Activated CD8-positive, alpha-beta T cell treated with anti-CD3 and anti-CD28 coated beads for 36 hours (primary cell): ENCODE measurements at places on chromosomes 4 and X. TPM values are rescaled to one million over a fixed set of nuclear protein-coding genes. Genes with fewer than 3 reads are reported as not detected.

- H3K27me3 ChIP-seq, result no peaks in the 10 kb centered on the region
- H3K27ac ChIP-seq, result no peak overlapping the region
- DNase-seq, result no peak
- no peak overlapping the region for H3K4me3 ChIP-seq
These were observed 88.3 kb downstream of the FHDC1 start for GRCh38 chr4:153024466-153024865.

DNA sequence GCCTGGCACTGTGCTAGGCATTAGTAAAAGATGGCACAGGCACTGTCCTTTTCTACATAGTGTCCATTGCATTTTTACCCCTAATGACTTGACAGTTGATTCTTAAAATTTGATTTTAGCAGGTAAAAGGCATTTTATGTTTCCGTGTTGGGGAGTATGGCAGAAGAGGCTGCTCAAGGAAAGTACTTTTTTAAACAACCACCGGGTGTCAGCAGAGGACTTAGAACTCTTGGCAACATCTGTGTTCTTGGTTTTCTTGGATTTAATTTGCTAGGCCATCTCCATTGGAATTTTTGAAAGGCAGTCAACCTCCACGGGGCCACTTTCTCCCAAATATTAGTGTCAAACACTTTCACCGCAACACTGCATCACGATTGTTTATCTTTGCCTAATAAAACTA, 102.9 kb downstream of the TSPAN7 start:
- no peaks in the 10 kb centered on the region for H3K36me3 ChIP-seq
- H3K27ac ChIP-seq, result no peak overlapping the region
- no peak overlapping the region for H3K4me3 ChIP-seq
- H3K4me1 ChIP-seq, result no peaks in the 10 kb centered on the region

- H3K27me3 ChIP-seq, result no peaks in the 10 kb centered on the region
- peaks cover 2% of the 10 kb centered on the region for H3K4me1 ChIP-seq
- H3K36me3 ChIP-seq, result peaks cover 21% of the 10 kb centered on the region
These were observed 13.3 kb upstream of the UBA1 start for GRCh38 chrX:47180346-47180745.

GRCh38 chrX:44042116-44042515, 68.9 kb upstream of the NDP start:
- H3K4me3 ChIP-seq, result no peak overlapping the region
- DNase-seq, result no peak
- H3K27me3 ChIP-seq, result no peaks in the 10 kb centered on the region
- H3K27ac ChIP-seq, result no peak overlapping the region
- H3K36me3 ChIP-seq, result no peaks in the 10 kb centered on the region
- no peaks in the 10 kb centered on the region for H3K4me1 ChIP-seq

GRCh38 chr4:141016117-141016798, 117.0 kb downstream of the RNF150 start:
- no peaks in the 10 kb centered on the region for H3K36me3 ChIP-seq
- H3K27me3 ChIP-seq, result no peaks in the 10 kb centered on the region
- H3K4me1 ChIP-seq, result no peaks in the 10 kb centered on the region
- H3K4me3 ChIP-seq, result no peak overlapping the region
- no peak overlapping the region for H3K27ac ChIP-seq

DNA sequence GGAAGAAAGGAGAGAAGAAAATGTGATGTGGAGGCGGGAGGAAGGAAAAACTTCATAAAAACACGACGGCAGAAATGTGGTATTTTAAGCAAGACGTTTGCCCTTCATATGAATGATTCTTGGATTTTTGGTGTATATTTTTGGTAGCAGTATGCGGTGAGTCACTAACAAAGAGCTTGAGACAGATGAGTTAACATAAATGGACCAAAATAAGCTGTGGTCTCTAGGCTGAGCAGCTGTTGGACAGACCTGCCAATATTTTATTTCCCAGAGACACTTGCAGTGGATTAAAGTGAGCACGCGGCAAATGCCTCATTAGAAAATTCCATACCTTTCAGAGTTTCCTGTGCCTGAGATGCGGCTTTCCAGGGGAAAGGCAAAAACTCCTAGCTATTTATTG, 43.1 kb upstream of the RPS6KA3 start:
- no peaks in the 10 kb centered on the region for H3K27me3 ChIP-seq
- no peak for DNase-seq
- no peak overlapping the region for H3K27ac ChIP-seq
- H3K36me3 ChIP-seq, result no peaks in the 10 kb centered on the region
- H3K4me3 ChIP-seq, result no peak overlapping the region

DNA sequence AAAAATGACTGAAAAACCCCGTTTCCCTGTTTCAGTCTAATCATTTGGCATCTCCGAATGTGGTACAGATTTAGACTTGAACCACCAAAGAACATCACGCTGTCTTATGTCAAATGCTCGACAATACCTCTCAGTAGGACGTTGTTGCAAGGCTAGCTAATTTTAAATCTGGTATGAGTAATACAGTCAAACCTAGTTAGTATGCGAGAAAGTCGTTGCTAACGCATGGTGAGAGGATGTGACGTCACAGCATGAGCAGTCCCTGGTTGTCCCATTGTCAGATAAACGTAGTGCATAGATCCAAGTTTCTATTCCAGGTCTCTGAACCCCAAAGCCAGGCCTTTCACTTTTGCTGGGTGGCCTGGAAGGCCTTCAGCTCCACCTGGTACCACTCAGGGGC, 44.7 kb downstream of the SETD7 start:
- peaks cover 30% of the 10 kb centered on the region for H3K36me3 ChIP-seq
- no peak overlapping the region for H3K27ac ChIP-seq
- no peak for DNase-seq

- H3K27ac ChIP-seq, result no peak overlapping the region
- no peaks in the 10 kb centered on the region for H3K36me3 ChIP-seq
- DNase-seq, result no peak
- no peak overlapping the region for H3K4me3 ChIP-seq
These were observed 9.8 kb downstream of the TRO start for GRCh38 chrX:54930291-54931049.

DNA sequence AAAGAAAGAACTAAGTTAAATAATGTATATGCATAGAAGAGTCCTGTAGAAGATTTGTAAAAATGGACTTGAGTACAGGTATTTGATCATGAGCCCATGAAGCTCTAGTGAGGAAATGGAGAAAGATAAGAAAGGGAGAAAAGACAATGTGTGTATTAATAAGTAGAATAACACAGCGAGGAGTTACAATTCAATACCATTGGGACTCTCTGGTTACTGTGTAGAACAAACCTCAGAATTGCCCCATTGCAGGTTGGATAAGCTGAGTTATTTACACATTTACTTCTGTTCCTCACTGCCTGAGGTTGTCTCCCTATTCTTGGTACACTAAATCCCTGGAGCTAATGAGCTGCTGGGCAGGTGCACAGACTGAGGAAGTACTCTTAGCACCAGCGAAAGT, 33.3 kb downstream of the BANK1 start:
- no peak overlapping the region for H3K27ac ChIP-seq
- peaks cover 4% of the 10 kb centered on the region for H3K27me3 ChIP-seq
- H3K36me3 ChIP-seq, result no peaks in the 10 kb centered on the region
- no peaks in the 10 kb centered on the region for H3K4me1 ChIP-seq
- H3K4me3 ChIP-seq, result no peak overlapping the region

DNA sequence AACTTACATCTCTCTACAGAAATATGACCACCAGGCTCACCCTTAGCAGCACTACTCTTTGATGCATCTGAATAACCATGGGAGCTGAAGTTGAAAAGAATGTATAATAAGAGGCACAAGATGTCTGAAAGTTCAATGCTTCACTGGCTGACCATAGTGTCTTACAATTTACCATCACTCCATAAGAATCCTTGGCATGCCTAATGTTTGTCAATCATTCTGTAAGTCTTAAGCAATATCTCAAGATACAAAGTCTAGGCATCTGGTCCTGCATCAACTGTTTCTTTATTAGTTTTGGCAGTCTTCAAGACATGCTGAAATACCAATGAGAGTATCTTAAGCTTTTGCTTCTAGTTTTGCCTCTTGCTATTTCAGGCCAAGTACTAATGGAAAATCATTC, 755.5 kb downstream of the STIM2 start:
- H3K27ac ChIP-seq, result no peak overlapping the region
- H3K27me3 ChIP-seq, result no peaks in the 10 kb centered on the region
- H3K36me3 ChIP-seq, result no peaks in the 10 kb centered on the region
- no peaks in the 10 kb centered on the region for H3K4me1 ChIP-seq
- no peak for DNase-seq

GRCh38 chrX:56125946-56126345, 106.2 kb upstream of the KLF8 start:
- no peak for DNase-seq
- H3K4me3 ChIP-seq, result no peak overlapping the region
- H3K27me3 ChIP-seq, result no peaks in the 10 kb centered on the region
- H3K27ac ChIP-seq, result no peak overlapping the region

DNA sequence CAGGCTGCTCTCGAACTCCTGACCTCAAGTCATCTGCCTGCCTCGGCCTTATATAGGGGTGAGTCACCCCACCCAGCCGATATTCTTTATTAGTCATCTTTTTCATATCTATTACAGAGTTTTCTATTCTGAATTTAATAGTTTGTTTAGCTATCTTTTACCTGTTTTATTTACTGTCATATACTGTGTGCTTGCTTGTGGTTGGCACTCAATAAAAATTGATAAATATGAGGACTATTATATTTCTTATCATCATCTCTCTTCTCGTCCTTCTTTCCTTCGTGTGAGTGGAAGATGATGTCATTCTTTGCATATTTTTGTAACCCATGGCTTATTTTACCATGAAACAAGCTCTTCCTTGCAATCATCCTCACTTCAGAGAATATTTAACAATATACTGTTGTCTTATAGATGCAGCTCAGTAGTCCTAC, 265.5 kb downstream of the ARHGAP24 start:
- H3K27ac ChIP-seq, result no peak overlapping the region
- H3K27me3 ChIP-seq, result no peaks in the 10 kb centered on the region
- H3K4me1 ChIP-seq, result no peaks in the 10 kb centered on the region

DNA sequence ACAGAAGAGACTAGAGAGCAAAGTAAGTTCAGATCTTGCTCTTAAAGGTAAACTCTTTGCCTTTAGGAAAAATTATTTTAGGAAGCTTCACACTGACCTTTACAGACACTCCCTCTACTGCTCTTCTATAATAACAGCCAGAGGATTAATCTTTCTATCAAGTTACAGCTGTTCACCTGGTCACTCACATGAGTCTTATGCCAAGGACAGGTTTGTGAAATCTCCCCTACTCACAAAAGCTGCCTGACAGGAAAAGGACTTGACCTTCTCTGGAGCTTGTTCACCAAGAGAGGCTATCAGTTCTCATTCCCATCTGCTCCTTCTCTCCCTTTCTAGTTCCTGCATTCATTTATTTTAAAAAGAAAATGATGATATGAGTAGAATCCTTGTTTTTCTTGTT, 117.3 kb downstream of the C4orf51 start:
- no peaks in the 10 kb centered on the region for H3K27me3 ChIP-seq
- H3K36me3 ChIP-seq, result peaks cover 43% of the 10 kb centered on the region
- peaks cover 15% of the 10 kb centered on the region for H3K4me1 ChIP-seq
- H3K4me3 ChIP-seq, result no peak overlapping the region
- no peak for DNase-seq

- H3K36me3 ChIP-seq, result no peaks in the 10 kb centered on the region
- H3K27ac ChIP-seq, result no peak overlapping the region
- DNase-seq, result no peak
These were observed 317.0 kb downstream of the ZIC3 start for GRCh38 chrX:137882960-137883359.

Gene ETDB
- total RNA-seq, result not detected

Gene SOD3
- total RNA-seq, result not detected

Gene PFKFB1
- 0.92 TPM for total RNA-seq
